ENCODE measurements at places on chromosomes 5 and 9.

GRCh38 chr9:109342878-109343277 is 22.0 kb upstream of the EPB41L4B start:
- DNase-seq = no peak

DNA sequence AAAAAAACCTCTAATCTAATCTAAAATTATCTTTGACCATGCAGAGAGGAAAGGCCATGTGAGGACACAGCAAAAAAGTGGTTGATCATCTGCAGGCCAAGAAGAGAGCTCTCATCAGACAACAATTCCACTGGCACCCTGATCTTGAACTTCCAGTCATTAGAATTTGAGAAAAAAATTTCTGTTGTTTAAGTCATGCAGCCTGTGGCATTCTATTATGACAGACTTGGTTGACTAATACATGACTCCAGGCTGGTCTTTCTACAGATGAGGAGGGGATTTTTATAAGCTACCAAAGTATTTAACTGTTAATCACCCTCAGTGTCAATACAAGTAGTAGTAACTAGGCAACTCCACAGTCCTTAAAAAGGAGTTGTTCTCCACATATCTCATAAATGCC is 358.5 kb upstream of the RGMB start:
- DNase-seq = no peak

DNA sequence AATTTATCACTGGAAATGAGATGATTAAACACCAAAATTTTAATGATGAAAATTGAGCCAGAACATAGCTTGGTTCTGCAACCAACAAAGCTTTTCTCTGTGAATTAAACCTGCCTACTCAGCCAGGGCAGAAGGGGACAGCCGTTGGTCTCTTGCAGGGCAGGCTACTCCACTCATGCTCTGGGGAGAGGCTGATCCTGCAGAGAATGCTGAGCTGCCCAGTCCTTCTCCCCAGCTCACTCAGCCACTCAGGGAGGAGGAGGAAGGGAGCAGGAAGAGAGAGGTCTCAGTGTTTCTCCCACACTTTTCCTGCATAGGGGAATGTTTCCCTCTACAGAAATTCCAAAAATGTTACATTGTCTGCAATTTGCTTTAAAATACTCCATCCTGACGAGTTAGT is 40.4 kb upstream of the HMHB1 start:
- no peak for DNase-seq

DNA sequence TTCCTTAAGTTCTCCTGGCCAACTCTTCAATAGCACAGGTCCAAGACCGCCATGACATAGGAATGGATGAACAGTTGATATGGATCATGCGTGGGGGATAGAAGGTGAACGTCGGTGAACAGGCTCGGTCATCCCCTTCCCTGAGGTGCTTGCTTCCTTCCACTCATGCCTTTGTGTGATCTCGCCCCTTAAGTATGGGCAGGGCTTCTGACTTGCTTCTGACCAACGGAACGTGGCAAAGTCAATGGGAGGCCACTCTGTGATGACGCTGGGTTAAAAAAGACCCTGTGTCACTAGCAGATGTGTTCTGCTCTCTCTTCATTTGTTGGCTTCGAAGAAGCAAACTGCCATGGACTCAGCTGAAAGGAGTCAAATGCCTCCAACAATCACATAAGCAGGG is 240.5 kb upstream of the TUT7 start:
- DNase-seq = no peak

DNA sequence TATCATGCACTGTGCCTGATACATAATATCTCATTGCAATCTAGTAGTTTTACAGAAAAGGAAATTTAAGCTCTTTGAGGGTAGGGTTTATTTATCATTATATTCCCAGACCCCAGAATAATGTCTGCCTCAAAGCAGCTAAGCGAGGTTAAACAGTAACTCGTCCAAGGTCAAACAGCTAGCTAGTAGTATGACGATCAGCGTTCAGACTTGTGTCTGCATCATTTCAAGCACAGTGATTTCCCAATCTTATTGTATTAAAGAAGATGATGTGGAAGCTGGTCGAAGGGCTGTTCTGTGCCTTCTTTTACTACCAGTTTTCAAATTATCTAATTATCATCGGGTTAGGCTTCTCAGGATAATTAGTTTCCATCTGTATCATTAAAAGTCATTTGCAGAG is 55.1 kb upstream of the NFIB start:
- DNase-seq = no peak

DNA sequence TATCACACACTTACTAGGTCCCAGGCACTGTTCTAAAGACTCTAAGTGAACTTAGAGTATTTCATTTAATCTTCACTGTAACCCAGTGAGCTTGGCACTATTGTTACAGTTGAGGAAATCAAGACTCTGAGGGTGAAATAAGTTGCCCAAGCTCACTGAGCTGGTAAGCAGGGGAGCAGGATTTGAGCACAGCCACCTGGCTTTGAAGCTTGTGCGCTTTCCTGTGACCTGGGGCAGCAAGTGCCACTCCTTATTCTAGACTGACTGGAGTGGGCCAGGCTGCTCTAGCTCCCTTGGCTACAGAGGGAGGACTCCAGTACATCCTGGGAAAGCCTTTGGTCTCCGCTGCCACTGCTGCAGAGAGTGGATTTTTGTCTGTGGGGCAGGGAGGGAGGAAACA is 50.0 kb downstream of the RGS3 start:
- DNase-seq = no peak

GRCh38 chr5:36017622-36018021 is 26.4 kb upstream of the UGT3A1 start:
- no peak for DNase-seq

GRCh38 chr5:180690562-180690961 is 41.2 kb upstream of the FLT4 start:
- no peak for DNase-seq

GRCh38 chr5:119743927-119744326 is 114.6 kb downstream of the FAM170A start:
- DNase-seq = no peak

GRCh38 chr5:151002250-151002649 is 18.1 kb upstream of the GPX3 start:
- DNase-seq = no peak

DNA sequence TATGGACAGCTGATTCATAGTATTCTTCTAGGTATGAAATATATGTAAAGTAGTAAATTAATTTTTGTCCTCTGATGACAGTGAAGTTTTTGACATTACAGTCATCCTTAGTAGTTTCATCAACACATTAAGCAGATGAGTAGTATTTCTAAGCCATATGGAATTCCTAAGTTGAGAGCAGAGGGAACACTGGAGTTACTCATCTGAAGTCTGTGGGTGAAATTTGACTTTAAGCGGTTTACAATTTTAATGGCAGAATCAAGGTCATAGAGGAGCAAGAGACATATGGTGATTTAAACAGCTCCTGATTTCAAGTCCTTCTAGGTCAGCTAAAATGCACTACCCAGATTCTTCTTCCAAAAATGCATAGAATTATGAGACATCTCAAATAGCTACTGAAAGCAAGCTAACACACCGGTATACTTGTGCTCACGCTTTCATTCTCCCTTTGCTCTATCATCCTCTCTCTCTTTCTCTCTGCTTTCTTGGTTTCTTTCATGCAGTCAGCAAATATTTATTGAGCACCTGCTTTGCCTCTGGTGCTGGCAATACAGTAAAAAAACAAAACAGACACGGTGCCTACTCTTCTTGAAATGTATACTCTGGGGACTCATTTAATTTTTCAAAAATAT is 235.9 kb downstream of the FER start:
- DNase-seq = no peak

- no peak for DNase-seq
Observed at GRCh38 chr9:107721705-107722245, 232.2 kb upstream of the KLF4 start.

DNA sequence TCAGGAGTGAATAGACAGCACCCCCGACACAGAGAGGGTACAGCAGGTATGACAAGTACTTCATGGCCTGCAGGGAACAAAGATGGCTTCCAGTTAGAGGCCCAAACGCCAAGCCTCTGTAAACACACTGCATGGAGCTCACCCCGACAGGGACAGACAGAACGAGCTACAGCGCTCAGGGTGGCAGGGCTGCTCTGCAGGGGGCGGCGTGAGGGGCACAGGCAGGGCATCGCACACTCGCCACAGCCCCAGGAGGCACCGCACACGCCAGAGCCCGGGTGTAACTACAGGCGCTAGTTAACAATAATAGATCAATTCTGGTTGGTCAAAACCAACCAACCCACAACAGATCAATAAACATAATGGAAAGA is 21.1 kb downstream of the CLPTM1L start:
- no peak for DNase-seq

DNA sequence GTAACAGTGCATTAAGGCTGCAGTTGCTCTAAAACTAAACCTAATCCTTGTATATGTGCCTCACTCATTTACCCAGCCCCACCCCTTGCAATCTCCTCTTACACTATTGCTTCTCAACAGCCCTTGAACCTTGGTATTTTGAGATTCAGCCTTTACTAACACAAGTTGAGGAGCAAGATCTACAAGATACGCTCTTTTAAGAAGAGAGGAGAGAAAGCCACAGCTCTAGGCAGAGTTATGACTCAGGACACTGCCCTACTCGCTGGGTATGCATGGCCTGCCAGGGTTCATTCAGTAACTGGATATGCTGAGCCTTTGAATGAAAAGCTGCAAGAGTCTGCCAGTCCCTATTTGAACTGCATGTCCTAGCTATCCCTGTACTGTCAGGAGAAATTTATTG is 219.5 kb downstream of the PCSK5 start:
- DNase-seq = no peak

GRCh38 chr5:154395407-154396106 is 50.2 kb upstream of the SAP30L start:
- no peak for DNase-seq

GRCh38 chr9:72362680-72363139 is 2.3 kb downstream of the ZFAND5 start:
- peak; percentile 83 for DNase-seq

GRCh38 chr5:76325876-76326491 is 77.1 kb upstream of the IQGAP2 start:
- no peak for DNase-seq

DNA sequence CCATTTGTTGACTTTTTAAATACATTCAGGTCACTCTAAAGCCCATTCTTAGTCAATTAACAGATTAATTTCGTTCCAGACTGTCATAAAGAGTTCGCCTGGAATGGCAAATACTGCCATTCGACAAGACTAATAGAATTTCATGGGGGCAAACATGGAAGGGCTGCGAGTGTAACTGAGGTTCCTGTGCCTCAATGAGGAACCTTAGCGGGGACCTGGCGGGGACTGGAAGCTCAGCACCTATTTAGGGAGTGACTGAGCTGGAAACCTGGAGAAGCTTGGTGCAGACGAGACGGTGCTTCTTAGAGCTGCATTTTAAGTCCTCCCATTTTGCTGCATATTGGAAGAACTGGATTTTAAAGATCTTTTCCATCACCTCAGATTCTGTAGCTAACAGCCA is 3.4 kb downstream of the VCAN start:
- DNase-seq = no peak

- DNase-seq = no peak
Observed at GRCh38 chr5:132235340-132235739, 7.7 kb upstream of the P4HA2 start.

GRCh38 chr5:133287500-133287899 is 235.7 kb downstream of the HSPA4 start:
- DNase-seq = no peak

DNA sequence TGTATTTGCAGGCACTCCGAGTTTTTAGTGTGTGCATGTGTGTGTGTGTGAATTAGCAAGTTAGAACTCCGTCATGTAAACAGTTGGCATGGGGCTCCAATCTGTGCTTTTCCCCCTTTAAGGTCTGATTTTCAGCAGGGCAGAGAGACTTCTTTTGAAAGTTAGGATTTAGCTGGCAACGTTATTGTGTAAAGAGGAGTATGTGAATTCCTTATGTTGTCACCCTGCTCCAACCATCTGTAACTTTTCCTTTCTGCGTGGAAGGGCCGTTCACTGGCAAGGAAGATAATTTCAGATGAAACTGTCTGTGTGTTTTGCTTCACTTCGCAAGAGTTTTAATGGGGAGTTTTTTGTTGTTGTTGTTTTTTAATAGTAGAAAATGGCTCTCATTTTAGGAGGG is 332 bp downstream of the SGCD start:
- no peak for DNase-seq

- DNase-seq = no peak
Observed at GRCh38 chr5:148186248-148187003, 16.4 kb upstream of the SPINK6 start.

DNA sequence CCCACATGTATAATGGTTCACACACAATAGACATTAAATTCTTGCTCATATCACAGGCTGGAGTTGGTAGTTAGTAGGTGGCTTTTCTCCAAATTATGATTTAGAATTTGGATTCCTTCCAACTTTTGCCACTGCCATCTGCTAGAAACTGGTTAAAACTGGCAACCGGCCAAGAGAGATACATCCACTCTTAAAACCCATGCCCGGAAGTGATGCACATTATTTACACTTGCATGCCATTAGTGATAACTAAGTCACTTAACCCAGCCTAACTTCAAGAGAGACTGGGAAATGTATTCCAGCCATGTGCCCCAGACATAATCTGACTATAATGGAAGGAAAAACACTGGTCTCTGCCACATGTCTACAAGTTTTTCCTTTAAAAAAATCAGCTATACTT is 395.7 kb upstream of the SEMA6A start:
- DNase-seq = no peak

DNA sequence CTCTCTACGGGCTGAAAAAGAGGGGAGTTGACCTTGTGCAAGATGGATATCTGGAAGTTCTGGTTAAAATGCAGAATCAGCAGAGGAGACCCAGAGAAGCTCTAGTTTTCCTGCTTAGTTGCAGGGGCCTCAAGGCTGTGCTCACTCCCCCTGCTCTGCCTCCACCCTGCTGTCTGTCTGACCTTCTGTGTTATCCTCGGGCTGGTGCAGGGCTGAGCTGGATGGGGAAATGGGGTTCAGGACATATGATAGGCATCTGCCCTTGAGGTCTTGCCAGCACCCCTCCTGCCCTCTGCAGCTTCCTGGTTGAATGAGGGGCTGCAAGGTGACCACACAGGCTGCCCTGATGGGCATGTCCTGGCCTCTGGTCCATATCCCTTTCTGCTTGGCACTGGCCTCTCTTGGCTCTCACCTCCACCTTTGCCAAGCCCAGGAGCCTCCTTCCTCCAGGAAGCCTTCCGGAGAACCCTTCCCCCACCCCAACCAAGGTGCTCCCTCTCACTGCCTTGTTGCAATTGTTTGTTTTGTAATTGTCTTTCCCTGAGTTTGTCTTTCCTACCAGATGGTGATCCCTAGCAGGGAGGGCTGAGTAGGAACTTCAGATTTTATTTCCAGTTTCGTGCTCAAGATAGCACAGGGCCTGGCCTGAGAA is 1.3 kb downstream of the TMEM268 start:
- no peak for DNase-seq

- DNase-seq = no peak
Observed at GRCh38 chr5:135493406-135494180, 41.4 kb upstream of the TIFAB start.
